ENCODE measurements at places on chromosomes 2 and 18.

GRCh38 chr18:11155034-11155759, 5.8 kb upstream of the PIEZO2 start:
- no peak for DNase-seq

DNA sequence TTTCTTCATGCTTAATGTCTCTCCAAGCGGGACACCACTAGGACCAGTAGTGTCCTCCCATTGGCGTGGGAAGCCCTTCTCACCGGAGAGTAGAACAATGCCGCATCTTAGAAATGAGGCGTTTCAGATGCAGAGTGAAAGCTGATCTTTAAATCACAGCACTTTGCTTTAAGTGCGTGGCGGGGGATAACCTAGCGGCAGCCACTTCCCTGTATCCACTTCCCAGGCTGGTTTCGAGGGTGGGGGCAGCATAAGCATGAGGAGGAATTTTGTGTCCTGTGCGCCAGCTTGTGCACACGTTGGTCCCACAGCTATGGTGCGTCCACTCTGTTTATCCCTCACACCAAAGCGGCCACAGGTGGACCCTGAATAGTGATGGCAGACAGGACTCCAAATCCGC, 63.1 kb downstream of the MBP start:
- DNase-seq, result no peak

DNA sequence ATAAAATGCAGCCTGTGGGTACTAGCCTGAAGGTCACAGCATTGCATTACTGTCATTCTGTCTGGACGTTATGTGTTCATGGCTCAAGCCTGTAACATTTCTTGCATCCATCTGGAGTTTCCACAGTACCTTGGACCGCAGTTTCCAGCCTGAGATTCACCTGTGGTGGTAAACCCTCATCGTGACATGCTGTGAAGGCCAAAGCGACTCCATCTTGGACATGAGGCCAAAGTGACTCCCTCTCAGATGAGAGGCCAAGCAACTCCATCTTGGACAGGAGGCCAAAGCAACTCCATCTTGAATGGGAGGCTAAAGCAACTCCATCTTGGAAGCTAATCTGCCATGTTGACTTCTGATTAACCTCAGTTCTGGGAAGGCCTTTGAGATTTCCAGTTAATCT, 257.7 kb upstream of the MYT1L start:
- DNase-seq, result no peak

DNA sequence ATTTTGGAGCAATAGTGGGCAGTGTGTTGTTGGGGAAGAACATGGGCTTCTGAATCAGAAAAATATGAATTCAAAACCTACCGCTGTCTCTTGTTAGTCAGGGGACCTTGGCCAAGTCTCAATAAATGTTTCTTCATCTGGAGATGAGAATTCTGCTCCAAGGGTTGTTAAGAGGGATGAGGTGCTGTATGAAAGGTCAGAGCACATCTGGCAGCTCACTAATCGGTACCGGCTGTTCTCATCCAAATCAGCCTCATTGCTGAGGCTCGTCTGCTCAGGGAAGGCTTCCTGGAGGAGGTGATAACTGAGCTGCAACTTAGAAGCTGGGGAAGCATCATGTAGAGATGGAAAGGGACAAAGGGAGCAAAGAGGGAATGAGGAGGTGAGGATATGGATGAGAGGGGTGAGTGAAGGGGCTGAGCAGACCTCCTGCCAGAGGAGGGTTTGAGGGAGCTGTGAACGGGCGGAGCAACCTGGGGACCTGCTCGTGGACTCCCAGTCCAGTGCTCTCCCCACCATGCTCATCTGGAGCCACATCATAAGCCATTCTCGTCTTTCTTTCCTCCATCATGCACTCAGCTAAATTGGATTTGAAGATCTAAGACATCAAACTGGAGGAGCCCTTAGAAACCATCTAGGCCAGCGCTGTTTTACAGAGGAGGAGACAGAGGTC, 47.4 kb downstream of the GREB1 start:
- no peak for DNase-seq

GRCh38 chr2:160279813-160280465, 79.9 kb upstream of the ITGB6 start:
- DNase-seq, result no peak

GRCh38 chr2:27202854-27203253, 9.0 kb upstream of the ATRAID start:
- no peak for DNase-seq

DNA sequence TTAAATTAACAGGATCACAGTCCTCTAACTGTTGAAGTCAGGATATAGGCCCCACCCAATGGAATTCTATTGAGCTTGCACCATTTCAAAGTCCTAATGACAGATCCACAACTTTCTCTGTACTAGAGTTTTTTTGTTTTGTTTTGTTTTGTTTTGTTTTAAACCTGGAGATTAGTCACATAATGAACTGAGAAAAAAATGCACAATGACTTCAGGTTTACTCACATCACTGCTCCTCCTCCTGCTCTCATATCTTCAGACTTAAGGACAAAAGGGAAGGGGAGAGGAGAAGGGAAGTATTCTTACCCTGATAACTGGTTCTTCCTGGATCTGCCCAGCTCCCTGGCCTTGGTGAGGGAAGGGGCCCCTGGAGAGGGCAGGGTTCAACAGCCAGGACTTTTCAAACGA, 208.2 kb upstream of the EPHA4 start:
- DNase-seq, result no peak

- DNase-seq, result no peak
Measured at GRCh38 chr18:67919316-67919715, 402.8 kb upstream of the DSEL start.

GRCh38 chr2:79630972-79631557, 118.2 kb downstream of the CTNNA2 start:
- DNase-seq, result no peak

GRCh38 chr18:45139478-45139877, 458.8 kb downstream of the SETBP1 start:
- no peak for DNase-seq

DNA sequence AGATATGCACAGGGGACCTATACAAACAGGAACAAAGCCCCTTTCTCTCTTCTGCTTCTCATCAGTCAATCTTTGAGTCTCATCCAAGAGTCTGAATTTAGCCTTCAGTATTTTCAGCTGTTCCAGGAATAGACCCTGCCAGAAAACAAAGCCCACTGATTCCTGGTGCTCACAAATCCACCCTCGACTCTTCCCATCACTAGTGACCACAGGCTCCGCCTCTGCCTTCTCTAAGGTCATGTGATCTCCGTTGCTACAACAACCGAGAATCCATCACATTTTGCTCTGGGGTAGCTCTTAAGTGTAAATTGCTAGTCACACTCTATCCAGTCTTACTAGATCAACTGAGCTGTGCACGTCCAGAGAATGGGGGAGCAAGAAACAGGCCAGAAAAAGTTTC, 46.4 kb upstream of the SPTBN1 start:
- no peak for DNase-seq

DNA sequence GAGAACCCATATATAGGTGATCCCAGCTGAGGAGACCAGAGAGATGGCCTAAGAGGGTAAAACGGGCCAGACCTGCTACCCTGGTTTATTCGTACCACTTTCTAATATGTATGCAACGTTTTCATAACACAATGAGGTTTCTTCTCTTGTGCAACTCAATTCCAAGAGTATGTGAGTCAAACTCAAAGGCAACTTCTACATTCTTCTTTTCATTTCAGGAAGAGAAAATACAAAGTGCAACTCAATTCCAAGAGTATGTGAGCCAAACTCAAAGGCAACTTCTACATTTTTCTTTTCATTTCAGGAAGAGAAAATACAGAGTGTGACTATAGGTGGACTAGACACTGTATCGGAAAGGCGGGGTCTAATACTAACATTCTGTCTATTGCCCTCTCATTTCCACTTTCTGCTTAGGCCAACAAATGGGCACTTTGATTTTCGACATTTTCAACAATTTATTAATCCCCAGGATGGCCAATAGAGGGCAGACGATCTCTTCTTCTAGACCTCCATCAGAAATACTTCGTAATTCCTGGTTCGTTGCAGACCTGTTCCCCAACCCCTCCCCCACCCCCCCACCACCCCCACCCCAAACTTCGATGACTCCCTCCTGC, 3.7 kb upstream of the CRIM1 start:
- DNase-seq, result no peak

DNA sequence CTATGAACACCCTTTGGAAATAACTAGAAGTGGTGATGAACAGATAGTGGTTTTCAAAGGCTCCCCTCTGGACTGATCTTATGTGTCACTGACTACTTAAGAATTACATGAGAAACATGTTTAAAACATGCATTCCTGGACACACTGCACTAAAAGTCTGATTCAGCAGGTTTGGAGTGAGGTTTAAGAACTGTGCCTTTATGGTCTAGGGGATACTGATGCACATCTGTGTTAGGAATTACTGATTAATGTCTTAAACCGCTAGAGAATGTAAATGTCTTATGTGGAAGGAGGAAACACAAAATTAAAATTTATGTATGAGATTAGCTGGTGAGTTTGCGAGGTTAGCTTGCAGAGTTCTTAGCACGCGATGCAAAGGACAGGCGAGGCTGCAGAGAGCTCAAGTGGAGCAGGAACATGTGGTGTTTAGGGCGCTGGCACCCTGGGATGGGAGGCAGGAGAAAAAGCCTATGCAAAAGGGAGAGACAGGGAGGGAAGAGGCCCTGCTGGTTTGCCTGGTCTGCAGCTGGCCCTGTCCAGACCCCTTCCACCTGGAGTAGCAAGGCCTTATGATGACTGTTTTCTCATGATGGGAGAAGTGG, 11.7 kb downstream of the SH3YL1 start:
- no peak for DNase-seq

DNA sequence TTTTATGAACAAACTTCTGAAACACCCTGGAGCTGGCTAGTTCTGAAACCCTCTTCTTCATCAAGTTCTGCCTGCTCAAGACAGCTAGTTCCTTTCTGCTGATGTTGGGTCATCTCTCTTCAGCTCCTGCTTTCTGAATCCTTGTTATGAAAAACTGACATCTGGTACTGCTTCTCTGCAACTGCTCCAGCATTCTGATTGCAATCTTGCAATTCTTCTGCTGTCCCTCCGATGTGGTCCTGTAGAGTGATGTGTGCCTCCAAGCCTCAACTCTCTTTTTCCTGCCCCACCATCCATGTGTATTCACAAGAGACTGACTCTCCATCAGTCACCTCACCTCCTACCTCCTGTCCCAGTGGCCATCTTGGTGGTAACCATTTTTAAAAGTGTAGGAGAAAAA, 21.8 kb downstream of the COL6A3 start:
- DNase-seq, result no peak

GRCh38 chr2:27809761-27810241, 38.3 kb downstream of the MRPL33 start:
- DNase-seq, result no peak

DNA sequence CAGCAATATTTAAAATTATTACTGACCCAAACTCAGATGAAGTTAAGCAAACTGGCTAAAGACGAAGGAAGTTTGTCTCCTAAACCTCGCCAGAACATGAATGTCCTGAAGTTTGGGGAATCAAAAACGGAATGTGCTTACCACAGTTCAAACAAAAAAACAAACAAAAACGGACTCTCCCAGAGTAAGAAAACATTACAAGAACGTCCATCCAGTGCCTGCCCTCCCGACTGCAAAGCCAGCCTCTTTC, 1.1 kb downstream of the KANSL1L start:
- no peak for DNase-seq

DNA sequence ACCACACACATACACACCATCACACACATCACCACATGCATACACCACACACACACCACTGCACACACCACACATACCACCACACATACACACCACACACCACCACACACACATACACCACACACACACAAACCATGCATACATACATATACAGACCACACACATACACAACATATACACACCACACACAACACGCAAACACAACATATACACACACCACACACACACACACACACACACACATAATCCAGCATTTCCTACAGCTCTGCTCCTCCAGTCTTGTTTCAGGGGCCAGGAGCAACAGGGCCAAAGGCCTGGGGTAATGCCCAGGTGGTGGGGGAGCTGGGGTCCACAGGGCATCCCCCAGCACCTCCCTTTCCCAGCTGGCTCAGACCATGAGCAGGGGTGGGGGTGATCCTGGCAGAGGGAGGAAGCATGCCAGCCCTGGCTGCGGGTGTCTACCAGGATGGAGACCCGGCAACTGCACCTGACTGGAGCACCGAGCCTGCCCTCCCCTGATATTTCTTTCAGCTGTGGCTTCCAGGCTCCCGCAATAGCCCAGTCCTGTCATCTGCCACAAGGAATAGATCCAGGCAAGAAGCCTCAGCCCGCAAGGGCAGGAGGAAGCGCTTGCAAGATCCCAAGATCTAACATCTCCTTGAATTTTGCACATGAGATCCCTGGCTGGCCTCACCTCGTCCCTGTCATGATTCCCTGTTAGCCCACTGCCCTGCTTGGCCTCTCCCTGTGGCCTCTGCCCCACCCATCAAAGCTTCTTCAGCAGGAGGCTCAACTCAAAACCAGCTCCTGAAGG, 196.9 kb downstream of the TNS1 start:
- DNase-seq, result no peak

GRCh38 chr2:149873936-149874335, 286.4 kb upstream of the MMADHC start:
- no peak for DNase-seq

DNA sequence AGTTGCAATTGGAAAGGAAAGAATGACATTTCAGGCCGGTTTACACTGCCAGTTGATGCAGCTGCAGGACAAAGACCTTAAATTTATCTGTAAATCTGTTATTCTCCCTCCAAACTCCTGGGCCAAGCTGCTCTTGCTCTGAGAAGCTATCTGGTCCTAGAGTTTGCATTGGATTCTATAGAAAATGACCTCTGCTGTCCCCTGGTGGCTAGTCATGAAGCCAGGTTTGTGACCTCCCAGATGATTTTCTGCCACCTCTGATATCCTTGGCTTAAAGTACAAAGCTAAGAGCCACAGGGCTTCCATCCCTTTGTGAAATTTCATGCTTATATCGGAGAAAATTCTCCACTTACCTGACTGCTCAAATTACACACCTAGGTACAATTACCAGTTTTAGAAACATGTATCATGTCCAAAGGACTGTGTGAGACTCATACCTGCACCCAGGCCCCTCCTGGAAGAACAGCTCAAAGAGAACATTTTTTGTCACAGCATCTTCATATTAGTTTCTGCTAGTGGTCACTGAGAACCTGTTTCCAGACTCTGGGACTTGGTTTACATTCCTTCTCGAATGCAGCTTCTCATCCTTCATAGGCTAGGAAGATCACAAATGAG, 28.9 kb upstream of the IER3IP1 start:
- peak; percentile 18 for DNase-seq

GRCh38 chr2:203583084-203583695, 48.1 kb upstream of the RAPH1 start:
- no peak for DNase-seq
